ENCODE measurements at places on chromosomes 3 and 15. TPM values are rescaled to one million over a fixed set of nuclear protein-coding genes. Genes with fewer than 3 reads are reported as not detected.

DNA sequence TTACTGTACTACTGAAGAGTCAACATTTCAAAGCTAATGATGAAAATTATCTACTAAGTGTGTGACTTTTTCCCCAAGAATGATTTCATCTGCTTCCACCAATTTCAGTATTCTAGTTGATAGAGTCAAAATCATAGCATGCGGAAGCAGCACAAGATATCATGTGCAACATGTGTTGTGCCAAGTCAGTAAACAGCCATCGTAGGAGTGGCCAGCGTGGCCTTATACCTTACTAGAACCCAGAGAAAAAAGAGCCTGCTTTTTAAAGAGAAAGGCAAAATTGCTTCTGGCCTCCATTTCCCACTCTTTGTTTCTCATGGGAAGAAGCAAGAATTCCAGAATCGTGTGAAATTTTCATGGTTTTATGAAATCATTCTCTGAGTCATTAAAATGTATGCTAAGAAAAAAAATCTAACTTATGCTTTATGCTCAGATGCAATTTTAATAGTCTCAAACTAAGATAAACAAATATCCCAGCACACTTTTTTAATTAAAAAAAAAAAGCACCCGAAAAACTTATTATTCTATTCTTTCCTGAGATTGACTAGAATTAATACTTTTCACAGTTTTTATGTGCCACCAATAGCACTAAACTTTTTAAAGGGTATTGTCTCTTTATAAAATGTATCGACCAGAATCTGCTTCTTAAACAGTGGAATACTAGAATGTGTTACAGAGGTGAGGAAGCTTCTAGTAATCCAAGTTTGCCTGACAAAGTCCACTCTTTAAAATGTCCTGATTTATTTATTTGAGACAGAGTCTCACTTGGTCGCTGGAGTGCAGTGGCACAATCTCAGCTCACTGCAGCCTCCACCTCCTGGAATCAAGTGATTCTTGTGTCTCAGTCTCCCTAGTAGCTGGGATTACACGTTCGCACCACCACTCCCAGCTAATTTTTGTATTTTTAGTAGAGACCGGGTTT, 87.3 kb downstream of the MBNL1 start:
- peaks cover 65% of the 10 kb centered on the region for H3K4me1 ChIP-seq
- no peak for DNase-seq
- H3K4me3 ChIP-seq: no peak overlapping the region
- peak overlapping the region; percentile 70 for H3K27ac ChIP-seq
- H3K27me3 ChIP-seq: no peaks in the 10 kb centered on the region

DNA sequence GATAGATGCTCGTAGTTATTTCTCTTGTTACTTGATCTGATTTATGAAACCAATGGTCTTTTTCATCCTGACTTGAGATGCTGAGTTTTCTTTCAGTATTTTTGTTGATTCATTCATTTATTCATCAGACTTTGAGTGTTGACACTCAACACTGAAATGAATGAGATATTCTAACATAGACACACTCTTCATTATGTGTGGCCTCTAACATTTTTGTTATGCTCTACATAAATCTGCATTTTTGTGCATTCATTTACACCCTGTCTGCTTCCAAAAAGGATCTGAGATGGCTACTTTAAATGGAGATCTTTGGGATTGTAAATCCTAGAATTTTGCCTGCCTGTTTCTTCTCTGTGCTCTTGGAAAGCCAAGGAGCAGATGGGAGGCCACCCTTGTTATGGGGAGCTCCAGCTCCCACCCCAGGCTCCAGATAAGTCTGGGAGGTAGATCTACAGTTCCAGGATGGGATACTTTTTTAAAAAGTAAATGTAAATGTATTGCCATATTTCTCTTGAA, 287.2 kb upstream of the LRRFIP2 start:
- H3K4me1 ChIP-seq: no peaks in the 10 kb centered on the region
- H3K4me3 ChIP-seq: no peak overlapping the region
- H3K27ac ChIP-seq: no peak overlapping the region
- H3K27me3 ChIP-seq: peaks cover 22% of the 10 kb centered on the region
- no peaks in the 10 kb centered on the region for H3K36me3 ChIP-seq

- no peaks in the 10 kb centered on the region for H3K27me3 ChIP-seq
- DNase-seq: no peak
- peak overlapping the region; percentile 94 for H3K27ac ChIP-seq
- H3K36me3 ChIP-seq: no peaks in the 10 kb centered on the region
- H3K4me1 ChIP-seq: peaks cover 88% of the 10 kb centered on the region
Observed at GRCh38 chr3:152256851-152257562, 11.7 kb upstream of the MBNL1 start.

DNA sequence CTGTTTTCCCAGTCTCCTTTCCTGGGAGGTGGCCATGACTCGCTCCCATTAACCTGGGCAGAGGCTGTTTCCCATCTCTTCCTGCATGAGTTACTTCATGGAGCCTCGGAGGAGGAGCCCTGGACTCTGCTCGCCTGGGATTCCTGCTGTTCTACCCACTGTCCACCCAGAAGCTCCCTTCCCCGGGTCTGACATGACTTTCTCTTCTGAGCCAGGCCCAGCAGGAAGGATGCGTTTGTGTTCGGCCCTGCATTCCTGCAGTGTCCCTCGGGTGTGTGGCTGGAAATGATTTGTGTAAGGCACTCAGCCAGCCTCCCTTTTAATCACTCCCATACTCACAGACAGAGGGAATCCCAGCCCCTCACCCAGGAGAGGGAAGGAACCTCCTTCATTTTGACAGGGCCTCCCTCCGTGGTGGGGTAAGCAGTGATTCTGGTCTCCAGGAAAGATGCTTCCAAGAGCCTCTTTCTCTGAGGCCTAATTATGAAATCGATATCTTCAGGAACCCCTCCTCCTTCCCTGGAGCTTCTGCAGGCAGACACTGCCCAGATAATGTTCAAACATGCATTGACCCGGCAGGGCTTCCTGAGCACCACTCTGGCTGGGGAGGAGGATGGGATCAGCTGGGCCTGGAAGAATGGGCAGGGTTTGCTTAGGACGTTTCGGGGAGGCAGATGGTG, 41.6 kb upstream of the DLG1 start:
- no peaks in the 10 kb centered on the region for H3K27me3 ChIP-seq
- no peak overlapping the region for H3K4me3 ChIP-seq
- no peak overlapping the region for H3K27ac ChIP-seq
- no peaks in the 10 kb centered on the region for H3K4me1 ChIP-seq
- H3K36me3 ChIP-seq: no peaks in the 10 kb centered on the region
- no peak for DNase-seq

GRCh38 chr3:112395896-112396290, 62.9 kb downstream of the CD200 start:
- no peaks in the 10 kb centered on the region for H3K27me3 ChIP-seq
- no peaks in the 10 kb centered on the region for H3K36me3 ChIP-seq
- no peak overlapping the region for H3K4me3 ChIP-seq
- no peak for DNase-seq

- H3K27me3 ChIP-seq: no peaks in the 10 kb centered on the region
- H3K27ac ChIP-seq: no peak overlapping the region
- no peak overlapping the region for H3K4me3 ChIP-seq
- no peaks in the 10 kb centered on the region for H3K36me3 ChIP-seq
- no peak for DNase-seq
Observed at GRCh38 chr15:83565553-83566159, 88.3 kb upstream of the ADAMTSL3 start.

DNA sequence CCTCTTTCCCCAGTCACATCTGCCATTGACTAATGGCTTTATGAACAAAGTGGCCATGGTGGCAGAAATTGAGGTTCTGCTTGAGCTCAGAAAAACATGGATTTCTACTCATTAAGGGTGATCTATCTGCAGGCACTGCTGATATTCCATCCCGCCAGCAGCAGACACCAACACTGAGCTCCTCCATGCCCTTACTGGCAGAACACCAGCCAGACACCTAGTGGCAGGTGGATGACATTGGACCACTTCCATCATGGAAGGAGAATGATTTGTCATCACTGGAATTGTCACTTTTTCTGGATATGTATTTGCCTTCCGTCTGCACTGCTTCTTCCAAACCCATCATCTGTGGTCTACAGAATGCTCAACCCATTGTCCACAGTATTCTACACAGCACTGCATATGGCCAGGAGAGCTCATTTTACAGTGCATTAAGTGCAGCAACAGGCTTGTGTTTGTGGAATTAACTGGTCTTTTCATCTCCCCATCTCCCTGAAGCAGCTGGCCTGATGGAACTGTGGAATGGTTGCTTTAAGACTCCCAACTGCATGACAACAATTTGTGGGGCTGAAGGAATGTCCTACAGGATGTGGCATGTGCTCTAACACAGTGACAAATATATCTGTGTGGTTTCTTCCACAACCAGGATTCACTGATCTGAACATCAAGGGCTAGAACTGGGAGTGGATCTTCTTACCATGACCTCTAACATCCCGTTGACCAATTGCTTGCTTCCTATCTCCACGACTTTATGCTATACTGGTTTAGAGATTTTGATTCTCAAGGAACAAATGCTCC, 103.4 kb downstream of the WNT7A start:
- no peaks in the 10 kb centered on the region for H3K36me3 ChIP-seq
- DNase-seq: no peak
- H3K27ac ChIP-seq: no peak overlapping the region

GRCh38 chr15:97319291-97319690, 641.2 kb upstream of the ARRDC4 start:
- H3K27ac ChIP-seq: no peak overlapping the region
- no peaks in the 10 kb centered on the region for H3K36me3 ChIP-seq
- DNase-seq: no peak
- no peak overlapping the region for H3K4me3 ChIP-seq
- no peaks in the 10 kb centered on the region for H3K27me3 ChIP-seq
- no peaks in the 10 kb centered on the region for H3K4me1 ChIP-seq

DNA sequence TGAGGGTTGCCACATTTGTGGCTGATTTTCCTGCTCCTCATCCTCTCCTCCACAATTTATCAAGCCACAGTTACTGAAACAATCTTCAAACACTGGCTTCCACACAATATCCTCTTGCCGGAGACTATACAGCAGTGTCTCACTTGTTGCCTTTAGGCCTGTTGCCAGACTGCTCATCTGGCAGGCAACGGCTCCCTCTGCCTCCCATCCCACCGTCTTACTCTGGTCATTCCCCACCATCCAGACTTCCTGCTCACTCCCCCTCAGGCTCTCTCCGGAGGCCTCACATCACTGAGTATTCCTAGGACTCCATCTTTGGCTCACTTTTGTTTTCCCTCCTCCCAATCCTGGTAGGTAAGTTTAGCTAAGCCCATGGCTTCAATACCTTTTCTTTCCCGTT, 301.9 kb downstream of the IL20RB start:
- no peak overlapping the region for H3K27ac ChIP-seq
- peaks cover 1% of the 10 kb centered on the region for H3K27me3 ChIP-seq
- no peaks in the 10 kb centered on the region for H3K36me3 ChIP-seq
- no peak for DNase-seq

GRCh38 chr3:35946121-35946853, 307.0 kb downstream of the ARPP21 start:
- H3K4me3 ChIP-seq: no peak overlapping the region
- no peaks in the 10 kb centered on the region for H3K4me1 ChIP-seq
- H3K27me3 ChIP-seq: no peaks in the 10 kb centered on the region
- no peak overlapping the region for H3K27ac ChIP-seq
- no peaks in the 10 kb centered on the region for H3K36me3 ChIP-seq

- DNase-seq: no peak
- H3K4me3 ChIP-seq: no peak overlapping the region
- no peaks in the 10 kb centered on the region for H3K4me1 ChIP-seq
- peaks cover 2% of the 10 kb centered on the region for H3K27me3 ChIP-seq
Observed at GRCh38 chr3:16072420-16073110, 101.9 kb upstream of the GALNT15 start.

DNA sequence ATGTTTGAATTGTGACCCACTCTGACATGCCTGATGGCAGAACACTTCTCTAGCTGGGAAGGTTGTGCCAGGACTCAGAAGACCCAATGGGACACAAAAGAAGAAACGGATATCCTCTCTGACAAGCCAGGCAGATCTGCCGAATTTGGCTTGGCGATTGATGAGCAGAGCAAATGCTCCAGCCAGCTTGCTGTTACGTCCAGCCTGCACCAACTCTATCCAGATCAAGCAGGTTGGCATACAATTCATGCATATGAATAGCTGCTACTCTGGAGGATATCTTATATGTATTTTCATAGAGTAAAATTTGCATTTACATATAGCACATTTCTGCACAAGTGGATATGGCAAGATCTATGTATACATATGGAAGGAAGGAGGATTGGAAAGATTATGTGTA, 102.8 kb downstream of the PEX5L start:
- no peaks in the 10 kb centered on the region for H3K4me1 ChIP-seq
- H3K27ac ChIP-seq: no peak overlapping the region
- H3K36me3 ChIP-seq: no peaks in the 10 kb centered on the region
- no peak overlapping the region for H3K4me3 ChIP-seq

DNA sequence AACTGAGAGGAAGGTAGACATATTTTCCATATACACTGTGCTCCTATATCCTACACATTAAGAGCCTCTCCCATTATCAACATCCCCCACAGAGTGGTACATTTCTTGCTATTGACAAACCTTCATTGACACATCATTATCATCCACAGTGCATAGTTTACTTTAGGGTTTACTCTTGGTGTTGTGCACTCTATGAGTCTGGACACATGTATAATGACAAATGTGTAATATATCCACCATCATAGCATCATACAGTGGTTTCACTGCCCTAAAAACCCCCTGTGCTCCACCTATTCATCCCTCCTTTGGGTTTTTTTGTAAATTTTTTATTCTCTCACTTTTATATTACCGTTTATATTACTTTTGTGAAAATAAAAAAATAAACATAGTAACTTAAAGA, 22.2 kb upstream of the CLDN18 start:
- H3K27me3 ChIP-seq: peaks cover 2% of the 10 kb centered on the region
- no peak overlapping the region for H3K27ac ChIP-seq
- H3K4me1 ChIP-seq: no peaks in the 10 kb centered on the region
- no peak overlapping the region for H3K4me3 ChIP-seq
- no peaks in the 10 kb centered on the region for H3K36me3 ChIP-seq
- DNase-seq: no peak

GRCh38 chr15:40843885-40844695, at the start of gene SPINT1:
Gene SPINT1, plus strand, starts transcription at chr15:40844048. Its CDS starts 507 bp downstream, at chr15:40844555.
- H3K4me1 ChIP-seq: peaks cover 39% of the 10 kb centered on the region
- H3K36me3 ChIP-seq: no peaks in the 10 kb centered on the region
- DNase-seq: peak; percentile 49
- H3K27me3 ChIP-seq: no peaks in the 10 kb centered on the region

- DNase-seq: no peak
- no peaks in the 10 kb centered on the region for H3K27me3 ChIP-seq
- no peak overlapping the region for H3K4me3 ChIP-seq
- H3K27ac ChIP-seq: no peak overlapping the region
- no peaks in the 10 kb centered on the region for H3K4me1 ChIP-seq
- no peaks in the 10 kb centered on the region for H3K36me3 ChIP-seq
Observed at GRCh38 chr3:55089211-55089610, 161.4 kb upstream of the LRTM1 start.

GRCh38 chr3:30181178-30181465, 425.3 kb upstream of the TGFBR2 start:
- no peak for DNase-seq
- H3K27ac ChIP-seq: no peak overlapping the region
- H3K36me3 ChIP-seq: no peaks in the 10 kb centered on the region
- peaks cover 2% of the 10 kb centered on the region for H3K27me3 ChIP-seq
- H3K4me1 ChIP-seq: no peaks in the 10 kb centered on the region
- H3K4me3 ChIP-seq: no peak overlapping the region

- no peaks in the 10 kb centered on the region for H3K36me3 ChIP-seq
- no peak for DNase-seq
- no peak overlapping the region for H3K27ac ChIP-seq
- H3K4me3 ChIP-seq: no peak overlapping the region
Observed at GRCh38 chr3:31210068-31210645, 315.7 kb upstream of the GADL1 start.

Gene PLD1
- not detected for total RNA-seq

Gene GOLGA6C
- not detected for total RNA-seq

Gene GOLIM4
- total RNA-seq: 8.0 TPM

Gene CCDC9B
- 2.1 TPM for total RNA-seq

Gene THSD4
- not detected for total RNA-seq

Gene AADAC
- total RNA-seq: not detected

Gene TRPM7
- total RNA-seq: 59.4 TPM
